ENCODE measurements at places on chromosomes 1 and 21. TPM values are rescaled to one million over a fixed set of nuclear protein-coding genes. Genes with fewer than 3 reads are reported as not detected.

SNRPE gene
- 49.2 TPM for total RNA-seq

OR2M2 gene
- total RNA-seq: not detected

KRTAP21-2 gene
- not detected for total RNA-seq

COL11A1 gene
- 0.42 TPM for total RNA-seq

RAP1A gene
- total RNA-seq: 102 TPM

HPDL gene
- not detected for total RNA-seq

AK4 gene
- 163 TPM for total RNA-seq

TGFB2 gene
- 2.0 TPM for total RNA-seq

PTPRF gene
- total RNA-seq: 7.0 TPM

TENT5C gene
- 16.7 TPM for total RNA-seq

DMRTA2 gene
- total RNA-seq: not detected

MTARC2 gene
- total RNA-seq: 24.9 TPM
